Sigmoid colon (tissue), 7 donors: ENCODE measurements at places on chromosomes 4 and X. TPM values are rescaled to one million over a fixed set of nuclear protein-coding genes. Genes with fewer than 3 reads are reported as not detected.

The ASB12 gene
- total RNA-seq: not detected

The BRS3 gene
- total RNA-seq: not detected

The VBP1 gene
- 55.6 TPM for total RNA-seq

The CT45A10 gene
- not detected for total RNA-seq

The IL2RG gene
- total RNA-seq: not detected

The FAM9C gene
- not detected for total RNA-seq

The LUZP4 gene
- total RNA-seq: not detected

The ABCG2 gene
- total RNA-seq: 1.3 TPM

The GLRA2 gene
- total RNA-seq: not detected

The TBC1D25 gene
- total RNA-seq: 11.0 TPM

The PIN4 gene
- total RNA-seq: 6.9 TPM

The PCDH11X gene
- total RNA-seq: under 0.01 TPM

The SLC16A2 gene
- total RNA-seq: 7.5 TPM

DNA sequence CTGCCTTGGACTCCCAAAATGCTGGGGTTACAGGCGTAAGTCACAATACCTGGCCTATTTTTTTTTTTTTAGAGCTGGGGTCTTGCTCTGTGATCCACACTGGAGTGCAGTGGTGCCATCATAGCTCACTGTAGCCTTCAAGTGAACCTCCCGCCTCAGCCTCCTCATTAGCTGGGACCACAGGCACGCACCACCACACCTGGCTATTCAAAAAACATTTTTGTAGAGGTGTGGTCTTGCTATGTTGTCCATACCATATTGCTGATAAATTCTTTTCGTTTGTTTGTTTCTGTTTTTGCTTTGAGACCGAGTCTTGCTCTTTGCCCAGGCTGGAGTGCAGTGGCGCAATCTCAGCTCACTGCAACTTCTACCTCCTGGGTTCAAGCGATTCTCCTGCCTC, 21.6 kb downstream of the ENOPH1 start:
- DNase-seq: no peak

GRCh38 chrX:153644356-153645125, 2.5 kb upstream of the DUSP9 start:
- peak; percentile 59 for DNase-seq

DNA sequence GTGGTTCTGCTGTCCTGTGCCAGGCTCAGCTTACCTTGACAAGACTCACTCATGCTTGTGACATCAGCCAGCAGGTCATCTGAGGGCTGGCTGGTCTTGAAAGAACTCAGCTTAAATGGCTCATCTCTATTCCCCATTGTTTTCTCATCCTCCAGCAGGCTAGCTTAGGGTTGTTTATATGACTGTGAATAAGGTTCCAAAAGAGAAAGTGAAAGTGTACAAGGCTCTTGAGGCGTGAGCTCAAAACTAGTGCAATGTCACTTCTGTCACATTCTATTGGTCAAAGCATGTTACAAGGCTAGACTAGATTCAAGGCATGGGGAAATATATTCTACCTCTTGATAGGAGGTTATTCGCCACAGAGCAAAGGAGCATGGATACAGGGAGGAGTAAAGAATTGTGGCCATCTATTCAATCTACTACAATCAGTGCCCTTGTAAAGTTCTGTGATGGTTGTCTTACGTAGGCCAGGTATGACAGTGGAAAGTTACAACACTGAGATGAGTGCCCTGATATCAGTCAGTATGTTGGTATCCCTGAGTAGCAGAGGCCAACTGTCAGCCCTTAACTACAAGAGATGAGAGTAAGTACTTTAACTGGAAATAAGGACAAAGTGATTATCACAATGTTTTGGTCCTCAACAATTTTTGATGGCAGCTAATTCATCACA, 19.8 kb upstream of the TMLHE start:
- no peak for DNase-seq

DNA sequence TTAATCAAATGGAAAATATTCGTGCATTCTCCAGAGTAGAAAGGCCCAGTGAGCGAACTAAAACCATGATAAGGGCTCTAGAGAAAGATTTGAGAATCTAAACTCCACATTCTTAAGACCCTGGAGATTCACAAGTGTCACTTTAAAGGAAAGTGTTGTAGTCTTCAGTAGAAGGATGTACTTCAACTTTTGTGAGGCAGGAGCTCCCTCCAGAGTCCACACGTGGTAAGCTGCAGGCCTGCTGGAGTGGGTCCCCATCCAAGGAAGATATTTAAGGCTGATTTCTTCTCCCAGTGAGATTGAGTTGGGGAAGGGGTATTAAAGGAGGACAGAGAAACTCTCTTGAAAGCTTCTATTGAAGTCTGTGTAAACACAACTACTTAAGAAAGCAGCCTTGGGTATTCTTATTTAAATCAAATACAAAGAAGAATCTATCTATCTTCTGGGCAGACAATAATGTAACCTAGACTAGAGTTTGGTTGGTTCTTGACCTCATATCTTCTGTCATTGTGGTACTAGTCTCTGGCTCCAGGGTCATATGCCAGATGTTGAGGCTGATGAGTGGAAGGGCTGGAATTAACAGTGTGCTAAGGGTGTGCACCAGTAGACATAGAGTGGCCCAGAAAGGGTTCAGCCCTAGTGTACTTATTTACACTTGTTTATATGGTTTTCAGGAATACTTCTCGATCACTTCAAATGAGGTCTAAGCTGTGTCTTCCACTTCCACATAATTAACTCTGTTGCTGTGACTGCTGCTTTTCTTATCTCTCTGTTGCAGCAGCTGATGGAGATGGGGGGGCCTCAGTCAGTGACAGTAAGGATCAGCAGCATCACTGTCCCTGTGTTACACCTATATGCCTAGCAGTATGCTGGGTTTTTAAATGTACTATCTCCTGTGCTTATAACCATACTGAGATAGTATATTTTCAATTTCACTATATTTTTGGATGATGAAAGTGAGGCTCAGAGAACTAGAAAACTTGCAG, 76.1 kb downstream of the HMGB2 start:
- DNase-seq: peak; percentile 79

- DNase-seq: no peak
Observed at GRCh38 chr4:37999000-37999716, 39.0 kb downstream of the PTTG2 start.

DNA sequence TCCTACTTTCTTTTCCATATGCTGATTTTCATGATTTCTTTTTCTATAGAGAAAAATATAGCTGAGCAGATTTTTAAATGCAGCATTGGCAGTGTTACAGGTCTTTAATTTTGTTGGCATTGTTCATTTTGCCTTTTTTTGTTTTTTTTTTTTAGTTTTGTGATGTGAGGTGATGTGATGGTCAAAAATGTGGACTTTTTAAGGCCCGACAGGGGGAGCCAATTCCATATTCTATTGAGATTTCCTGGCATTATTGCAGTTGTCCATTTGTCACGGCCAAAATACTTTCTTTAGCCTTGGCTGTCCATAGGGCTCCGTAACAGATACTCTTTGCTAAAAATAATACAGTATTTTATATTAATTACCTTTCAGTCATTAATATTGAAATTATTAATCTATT, 47.8 kb downstream of the SLIT2 start:
- DNase-seq: no peak

DNA sequence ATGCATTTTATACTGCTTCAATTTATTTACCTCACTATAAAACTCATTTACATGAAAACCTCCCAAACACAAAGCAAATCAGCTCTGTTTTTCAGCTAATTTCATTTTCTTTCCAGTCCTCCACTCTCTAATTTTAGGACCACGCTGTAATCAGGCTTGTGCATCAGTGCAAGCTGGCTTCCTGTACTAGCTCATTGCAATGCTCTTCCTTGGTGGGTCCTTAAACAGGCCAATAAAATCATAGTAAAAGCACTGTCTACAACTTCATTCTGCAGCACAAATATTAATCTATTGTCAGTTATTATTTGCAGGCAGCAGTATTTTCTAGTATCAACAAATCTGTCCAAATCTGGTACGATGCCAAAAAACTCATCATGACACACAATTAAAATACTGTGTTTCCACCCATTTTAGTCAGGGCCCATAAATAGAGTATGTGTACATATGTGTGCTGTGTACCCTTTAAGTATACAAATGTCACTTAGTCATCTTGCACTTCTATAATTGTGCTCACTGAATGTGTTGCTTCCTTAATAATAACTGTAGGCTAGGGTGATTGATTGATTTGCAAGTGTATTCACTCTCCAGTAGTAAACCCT, 178.2 kb upstream of the HCCS start:
- no peak for DNase-seq

- no peak for DNase-seq
Observed at GRCh38 chr4:55121246-55121645, 4.1 kb downstream of the KDR start.

- no peak for DNase-seq
Observed at GRCh38 chrX:68650491-68650890, 3.0 kb downstream of the STARD8 start.

DNA sequence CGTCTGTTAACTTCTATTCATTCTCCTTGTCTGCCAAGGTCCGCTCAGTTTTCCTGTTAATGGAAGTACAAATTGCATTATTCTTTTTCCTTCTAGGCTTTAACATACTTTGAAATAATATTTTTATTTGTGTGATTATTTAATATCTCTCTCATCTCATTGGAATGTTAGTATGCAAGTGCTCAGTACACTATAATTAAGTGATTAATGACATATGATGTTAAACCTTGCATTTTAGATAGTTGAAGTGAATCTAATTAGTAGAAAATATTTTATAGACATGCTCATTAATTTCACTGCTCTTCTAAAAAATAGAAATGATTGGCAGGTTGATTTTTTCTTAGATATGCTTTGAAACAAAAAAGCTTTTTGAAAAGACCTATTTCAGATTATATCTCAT, 1079.8 kb downstream of the RAPGEF2 start:
- no peak for DNase-seq

GRCh38 chrX:10505726-10506125, 114.7 kb downstream of the MID1 start:
- no peak for DNase-seq

DNA sequence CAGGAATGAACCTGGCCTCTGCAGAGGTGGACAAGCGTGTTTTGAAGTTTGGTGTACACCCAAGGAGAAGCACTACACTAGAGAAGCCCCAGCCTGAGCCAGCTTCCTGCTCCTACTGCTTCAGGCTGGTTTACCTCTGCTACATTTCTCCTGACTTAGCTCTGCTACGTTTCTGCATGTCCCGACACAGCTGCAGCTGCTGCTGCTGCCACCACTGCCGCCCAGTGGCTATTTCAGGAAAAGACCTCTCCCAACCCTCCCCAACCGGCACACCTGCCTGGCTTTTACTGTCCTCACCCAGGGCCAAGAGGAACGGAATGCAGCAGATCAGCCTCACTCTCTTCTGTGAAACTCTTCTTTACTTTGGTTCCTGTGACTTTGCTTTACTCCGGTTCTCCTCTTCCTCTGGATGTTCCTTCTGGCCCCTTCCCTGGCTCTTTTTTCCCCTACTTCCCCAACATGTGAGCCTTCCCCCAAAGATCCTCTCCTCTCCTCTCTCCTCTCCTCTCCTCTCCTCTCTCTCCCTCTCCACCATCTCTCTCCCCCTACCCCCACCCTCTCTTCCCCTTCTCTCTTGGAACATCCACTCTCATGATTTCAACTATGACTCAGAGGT, 3.1 kb upstream of the P2RY4 start:
- no peak for DNase-seq

GRCh38 chrX:101385795-101386541, at the start of gene BTK:
Gene BTK (minus strand): TSS chrX:101386191. CDS start chrX:101375284, 10,907 bp downstream.
- no peak for DNase-seq

- no peak for DNase-seq
Observed at GRCh38 chr4:54909961-54910360, 215.4 kb downstream of the KDR start.

DNA sequence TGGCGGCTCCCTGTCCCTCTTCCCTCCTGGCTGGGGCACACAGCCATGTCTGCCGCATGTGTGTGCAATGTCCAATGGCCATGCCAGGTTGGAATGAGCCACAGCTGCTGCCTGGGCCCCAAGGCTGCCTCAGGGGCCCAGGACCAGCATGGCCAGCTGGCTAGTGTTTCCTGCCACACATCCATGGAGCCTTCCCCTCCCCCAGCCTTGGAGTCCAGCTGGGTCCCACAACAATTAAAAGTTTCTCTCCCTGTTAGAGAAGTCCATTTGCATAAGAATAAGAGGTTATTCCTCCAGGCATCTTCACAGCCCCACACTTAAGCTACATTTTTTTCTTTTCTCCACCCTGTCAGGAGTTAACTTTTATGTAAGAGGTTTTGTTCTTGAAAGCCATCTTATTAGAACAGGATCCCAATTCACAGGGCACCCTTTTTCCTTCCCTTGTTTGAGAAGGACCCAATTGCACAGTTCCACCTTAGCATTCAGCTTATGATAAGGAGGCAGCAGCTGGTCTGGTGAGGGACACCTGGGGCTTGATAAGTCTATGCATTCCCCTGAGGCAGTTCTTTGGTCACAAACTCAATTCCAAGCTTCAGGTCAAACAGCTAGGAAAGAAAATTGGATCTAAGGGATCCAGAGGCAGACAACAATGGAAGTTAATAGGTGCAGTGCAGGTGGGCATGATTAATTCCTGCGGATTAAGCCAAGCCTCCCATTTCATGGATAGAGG, 963.3 kb upstream of the GRIA3 start:
- no peak for DNase-seq

DNA sequence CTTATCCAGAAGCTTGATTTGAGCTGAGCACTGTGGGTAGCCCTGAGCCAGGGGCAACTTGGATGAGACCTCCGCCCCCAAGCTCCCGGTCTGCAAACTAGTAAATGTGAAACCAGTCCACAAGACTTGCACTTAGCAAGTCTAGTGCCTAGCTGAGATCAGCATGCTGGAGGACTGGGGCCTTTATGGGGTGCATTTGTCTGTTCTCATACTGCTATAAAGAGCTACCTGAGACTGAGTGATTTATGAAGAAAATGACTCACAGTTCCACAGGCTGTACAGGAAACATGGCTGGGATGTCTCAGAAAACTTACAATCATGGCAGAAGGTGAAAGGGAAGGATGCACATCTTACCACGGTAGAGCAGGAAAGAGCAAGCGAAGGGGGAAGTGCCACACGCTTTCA, 42.1 kb upstream of the HOPX start:
- no peak for DNase-seq

GRCh38 chrX:154399527-154400368, 1.6 kb downstream of the RPL10 start:
- no peak for DNase-seq
